ENCODE measurements at places on chromosomes 3 and 15.

DNA sequence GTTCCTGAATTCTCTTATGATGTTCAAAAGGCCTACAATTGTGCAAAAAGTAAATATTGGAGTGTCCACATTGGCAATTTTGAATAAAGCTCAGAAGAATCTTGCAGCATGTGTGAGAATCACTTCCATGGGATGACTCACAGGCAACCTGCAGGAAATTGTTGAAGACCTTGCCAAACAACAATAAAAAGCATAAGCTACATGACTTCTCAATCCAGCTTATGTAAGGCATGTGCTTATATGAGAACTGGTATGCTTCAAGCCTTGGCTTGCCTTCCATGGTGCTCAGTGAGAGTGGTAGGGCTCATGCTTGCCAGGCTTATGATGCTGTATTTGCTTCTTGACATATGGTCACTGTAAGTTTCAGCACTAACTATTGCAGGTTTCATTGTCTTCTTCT, 18.4 kb upstream of the BCHE start:
- DNase-seq: no peak

DNA sequence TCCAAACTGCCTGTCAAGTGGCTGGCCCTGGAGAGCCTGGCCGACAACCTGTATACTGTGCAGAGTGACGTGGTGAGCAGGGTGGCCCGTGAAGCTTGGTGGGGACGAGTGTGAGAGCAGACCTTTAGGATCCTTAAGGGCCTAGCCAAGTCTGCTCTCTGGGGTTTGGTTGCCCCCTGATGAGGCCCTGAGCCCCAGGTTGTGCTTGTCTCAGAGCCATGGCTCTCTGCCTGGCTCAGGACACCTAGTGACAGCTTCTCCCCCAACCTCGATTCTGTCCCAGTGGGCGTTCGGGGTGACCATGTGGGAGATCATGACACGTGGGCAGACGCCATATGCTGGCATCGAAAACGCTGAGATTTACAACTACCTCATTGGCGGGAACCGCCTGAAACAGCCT, 14.4 kb downstream of the TYRO3 start:
- DNase-seq: no peak

GRCh38 chr3:130960139-130960795, 66.4 kb downstream of the ASTE1 start:
- no peak for DNase-seq

DNA sequence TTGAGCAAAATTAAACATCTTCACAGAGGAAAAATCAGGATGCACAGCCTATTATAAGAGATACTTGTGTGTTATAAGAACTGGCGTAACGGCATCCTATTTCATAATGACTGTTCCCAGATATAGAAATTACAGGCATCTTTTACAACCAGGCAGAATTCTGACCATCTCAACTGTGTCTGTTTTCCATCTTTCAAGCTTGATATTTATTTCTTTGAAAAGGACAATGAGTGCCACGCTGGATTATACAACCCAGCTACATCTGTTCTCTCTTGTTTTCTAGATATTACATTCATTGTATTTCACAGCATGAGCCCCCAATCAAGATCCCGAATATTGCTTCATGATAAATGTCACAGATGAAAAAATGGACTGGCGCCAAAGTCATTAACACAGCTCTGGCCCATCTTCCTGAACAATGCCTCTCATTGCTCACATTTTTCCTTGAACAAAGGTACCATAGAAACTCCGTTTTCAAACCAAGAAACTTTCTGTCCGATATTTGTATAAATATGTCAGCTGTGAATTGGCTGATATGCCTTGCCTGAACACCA, 420.6 kb downstream of the TBL1XR1 start:
- no peak for DNase-seq

DNA sequence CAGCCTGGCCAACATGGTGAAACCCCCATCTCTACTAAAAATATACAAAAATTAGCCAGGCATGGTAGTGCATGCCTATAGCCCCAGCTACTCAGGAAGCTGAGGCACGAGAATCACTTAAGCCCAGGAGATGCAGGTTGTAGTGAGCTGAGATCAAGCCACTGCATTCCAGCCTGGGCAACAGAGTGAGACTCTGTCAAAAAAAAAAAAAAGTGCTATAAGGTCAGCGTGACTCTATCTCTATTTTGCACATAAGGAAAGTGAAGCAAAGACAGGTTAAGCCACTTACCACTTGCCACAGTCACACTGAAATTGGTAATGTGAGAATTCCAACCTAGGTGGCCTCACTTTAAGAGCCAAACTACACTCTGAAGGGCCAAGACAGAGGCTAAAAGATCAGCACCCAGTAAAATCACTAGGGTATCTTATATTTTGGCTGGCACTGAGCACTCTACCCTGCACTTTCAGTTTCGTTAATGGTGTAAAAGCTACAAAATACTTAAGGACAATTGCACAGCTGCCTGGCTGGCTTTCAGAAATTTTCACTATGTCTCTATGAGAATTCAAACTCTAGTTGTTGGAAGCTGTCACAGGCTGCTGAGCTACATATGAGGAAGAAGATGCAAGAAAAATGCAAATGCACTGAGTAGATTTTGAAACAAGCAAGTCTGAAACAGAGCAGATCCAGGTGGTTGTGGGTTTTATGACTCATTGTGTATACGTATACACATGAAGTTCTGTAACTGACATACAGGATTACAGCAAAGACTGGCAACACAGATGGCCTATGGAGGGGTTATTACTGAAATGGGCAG, 32.7 kb downstream of the TRANK1 start:
- DNase-seq: no peak

- DNase-seq: no peak
Observed at GRCh38 chr3:123618076-123618708, 33.3 kb upstream of the HACD2 start.
